NCI-H82 (cell line): ENCODE measurements at places on chromosomes 12 and 14.

- peak; percentile 94 for DNase-seq
Observed at GRCh38 chr14:56120091-56120691, 2.0 kb downstream of the PELI2 start.

DNA sequence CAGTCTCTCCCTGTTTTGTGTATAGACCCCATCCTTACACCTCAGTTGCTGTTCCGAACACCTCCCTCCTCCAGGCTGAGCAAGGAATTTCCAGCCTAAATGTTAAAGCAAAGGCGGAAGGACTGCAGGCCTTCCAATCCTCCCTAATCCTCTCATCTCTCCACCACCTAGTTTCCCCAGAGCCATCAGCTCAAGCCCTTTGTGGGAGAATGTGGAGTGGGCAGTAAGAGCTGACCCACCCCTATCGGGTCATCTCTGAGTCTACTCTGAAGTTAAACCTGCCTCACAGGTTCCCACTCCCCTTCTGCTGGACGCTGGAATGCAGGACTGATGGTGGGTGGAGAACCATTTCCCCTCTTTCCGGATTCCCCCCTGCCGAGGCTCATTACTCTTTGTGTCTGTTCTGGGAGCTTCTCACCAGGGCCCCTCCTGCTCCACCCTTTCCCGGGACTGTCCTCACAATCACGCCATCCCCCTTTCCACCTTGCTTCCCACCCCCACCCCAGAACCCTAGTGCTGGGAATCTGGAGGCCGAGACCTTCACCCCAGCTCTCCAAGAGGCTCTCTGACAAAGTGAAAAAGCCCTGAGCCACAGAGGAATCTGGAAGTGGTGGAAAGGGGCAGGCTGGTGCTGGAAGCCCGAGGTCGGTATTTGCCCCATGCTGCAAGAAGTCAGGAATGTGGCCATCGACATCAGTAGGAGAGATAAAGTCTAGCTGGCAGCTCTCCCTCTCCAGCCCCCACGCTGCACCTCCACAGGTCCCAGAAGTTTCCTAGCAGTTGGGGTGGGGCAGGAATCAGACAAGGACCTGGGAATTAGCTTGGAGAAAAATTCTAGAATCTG lies 3.3 kb upstream of the KRT18 start:
- peak; percentile 11 for DNase-seq

DNA sequence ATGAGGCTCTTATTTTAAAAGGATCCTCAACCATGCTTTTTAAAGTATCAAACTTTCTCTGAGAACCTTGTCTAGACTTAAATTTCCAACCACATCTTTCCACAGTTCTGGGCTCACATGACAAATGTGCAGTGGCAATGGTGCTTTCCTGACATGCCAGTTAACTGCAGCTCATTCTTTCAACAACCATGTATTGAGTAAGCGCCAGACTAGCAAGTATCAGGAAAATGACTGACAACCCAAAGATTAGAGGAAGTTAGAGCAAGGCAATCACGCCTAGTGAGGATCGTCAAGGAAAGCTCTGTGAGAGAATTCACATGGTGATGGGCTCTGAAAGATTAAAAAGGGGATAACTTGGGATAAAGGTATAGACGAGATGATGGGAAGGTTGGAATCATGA lies 35.8 kb downstream of the FLVCR2 start:
- no peak for DNase-seq

DNA sequence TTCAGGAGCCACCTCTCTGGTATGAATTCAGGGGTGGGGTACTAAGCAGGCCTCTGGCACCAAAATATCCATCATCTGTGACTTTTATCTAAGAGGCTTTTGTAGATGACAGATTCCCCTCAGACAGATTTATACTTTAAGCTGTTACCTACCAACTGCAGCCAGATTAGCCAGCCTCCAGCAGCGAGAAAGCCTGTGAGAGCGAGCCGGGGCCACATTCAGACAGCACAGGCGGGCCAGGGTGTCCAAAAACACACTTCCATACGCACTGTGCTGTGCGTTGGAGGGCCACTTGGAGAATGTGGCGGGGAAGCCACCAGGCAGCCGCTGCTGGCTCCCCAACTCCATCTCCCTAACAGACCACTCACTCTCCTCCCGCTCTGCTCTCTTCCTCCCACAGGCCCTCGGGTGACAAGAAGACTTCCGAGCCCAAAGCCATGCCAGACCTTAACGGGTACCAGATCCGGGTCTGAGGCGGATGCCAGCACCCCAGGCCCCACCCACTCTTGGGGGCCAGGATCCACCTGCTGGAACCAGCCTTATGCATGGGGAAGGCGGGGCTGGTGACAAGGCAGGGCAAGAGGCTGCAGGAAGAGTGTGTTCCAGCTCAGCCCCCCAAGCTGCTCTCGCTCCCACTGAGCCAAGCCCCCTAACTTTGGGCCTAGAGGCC lies 17.4 kb downstream of the VASH1 start:
- peak; percentile 75 for DNase-seq

GRCh38 chr12:70812136-70812535 lies 108.4 kb downstream of the PTPRR start:
- DNase-seq, result no peak

DNA sequence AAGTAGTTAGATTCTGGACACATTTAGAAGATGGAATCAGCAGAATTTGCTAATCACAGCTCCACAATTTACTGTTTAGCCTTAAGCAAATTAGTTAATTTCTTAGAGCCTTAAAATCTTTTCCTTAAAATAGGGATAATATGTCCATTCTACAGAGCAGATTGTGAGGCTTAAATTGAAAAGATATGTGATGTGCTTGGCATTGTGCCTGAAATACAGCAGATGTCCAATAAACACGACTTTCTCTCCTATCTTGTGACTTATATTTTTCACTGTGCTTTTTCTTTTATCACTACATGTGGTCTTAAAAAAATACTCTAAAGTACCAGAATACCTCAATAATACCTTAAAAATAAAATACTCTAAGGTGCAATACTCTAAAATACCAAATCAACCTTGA lies 30.6 kb downstream of the CCER1 start:
- DNase-seq, result no peak

- no peak for DNase-seq
Observed at GRCh38 chr14:44567997-44568396, 60.9 kb upstream of the FSCB start.

DNA sequence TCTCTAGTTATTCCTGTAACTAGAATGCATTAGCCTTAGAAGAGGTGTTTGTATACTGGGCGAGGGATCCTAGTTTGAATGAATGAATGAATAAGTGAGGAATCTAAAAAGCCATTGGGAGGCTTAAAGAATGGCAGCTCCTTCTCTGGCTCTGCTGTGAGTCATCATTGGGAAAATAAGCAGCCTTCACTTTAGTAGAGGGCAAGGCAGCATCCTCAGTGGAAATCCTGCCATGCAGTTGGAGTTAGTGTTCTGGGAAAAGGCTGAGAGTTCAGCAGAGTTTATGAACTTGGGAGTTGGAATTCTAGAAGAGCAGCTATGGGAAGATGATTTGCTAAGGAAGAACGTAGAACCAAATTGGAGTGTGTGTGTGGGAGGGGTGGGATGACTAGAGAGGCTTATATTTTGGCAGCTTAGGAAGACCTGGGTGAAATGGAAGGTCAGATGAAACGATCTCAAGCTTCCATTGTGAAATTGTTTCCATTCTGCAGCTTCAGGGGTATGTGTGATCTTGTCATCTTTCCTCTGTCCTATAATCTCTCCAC lies 120.8 kb downstream of the PTCSC3 start:
- DNase-seq, result no peak

- no peak for DNase-seq
Observed at GRCh38 chr14:87207756-87208155, 785.2 kb downstream of the GALC start.

GRCh38 chr12:103547929-103548328 lies 39.1 kb upstream of the STAB2 start:
- peak; percentile 20 for DNase-seq

DNA sequence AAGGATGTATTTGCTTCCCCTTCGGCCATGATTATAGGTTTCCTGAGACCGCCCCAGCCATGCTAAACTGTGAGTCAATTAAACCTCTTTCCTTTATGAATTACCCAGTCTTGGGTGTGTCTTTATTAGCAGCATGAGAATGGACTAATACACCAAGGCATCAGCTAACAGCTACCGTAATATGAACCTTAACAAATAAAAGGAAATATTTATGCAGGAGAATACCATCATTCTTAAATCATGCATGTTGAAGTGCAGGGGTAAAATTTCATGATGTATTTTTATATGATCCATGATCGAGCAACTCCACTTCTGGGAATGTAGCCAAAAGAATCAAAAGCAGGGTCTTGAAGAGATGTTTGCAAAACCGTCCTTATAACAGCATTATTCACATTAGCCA lies 379.0 kb downstream of the NPAS3 start:
- DNase-seq, result no peak

DNA sequence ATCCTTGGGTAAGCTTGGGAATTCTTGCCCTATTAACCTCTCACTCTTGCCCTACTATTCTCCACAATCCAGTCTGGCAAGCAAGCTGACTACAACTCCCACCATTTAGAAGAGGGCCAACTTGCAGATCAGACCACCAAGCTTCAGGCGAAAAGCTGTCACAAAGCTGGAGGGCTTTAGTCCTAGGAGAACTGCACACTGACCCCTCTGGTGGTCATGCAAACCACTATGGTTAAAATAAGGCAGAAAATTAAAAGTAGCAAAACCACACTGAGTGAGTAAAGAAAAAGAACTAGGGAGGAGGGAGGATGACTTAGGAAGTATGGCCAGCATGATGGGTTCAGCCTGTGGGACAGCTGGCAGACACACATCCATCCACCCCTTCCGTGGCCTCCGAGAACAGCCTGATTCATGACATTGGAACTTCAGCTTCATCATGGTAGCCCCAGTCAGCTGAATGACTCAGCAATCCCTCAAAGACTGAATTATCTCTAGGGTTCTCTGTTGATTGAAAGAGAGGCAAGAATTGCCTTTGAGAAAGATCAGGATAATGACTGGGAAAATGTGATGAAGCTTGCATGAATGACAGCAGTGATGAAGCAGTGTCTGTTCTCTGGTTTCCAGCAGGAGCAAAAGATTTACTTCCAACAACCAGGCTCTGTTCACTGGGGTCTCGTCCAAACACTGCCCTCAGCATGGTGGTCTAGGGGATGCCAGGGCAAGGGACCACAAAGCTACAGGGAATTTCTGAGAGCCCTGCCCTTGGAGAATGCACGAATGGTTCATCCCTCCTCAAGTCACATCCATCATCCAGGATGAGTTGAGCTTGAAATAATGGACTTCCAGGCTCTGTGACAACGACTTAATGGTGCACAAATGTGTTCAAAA lies 24.4 kb downstream of the PITPNM2 start:
- no peak for DNase-seq

GRCh38 chr14:71488703-71489191 lies 443.5 kb upstream of the RGS6 start:
- no peak for DNase-seq

- no peak for DNase-seq
Observed at GRCh38 chr12:102528111-102528510, 47.7 kb upstream of the IGF1 start.

GRCh38 chr12:52865090-52865944 lies 16.5 kb upstream of the KRT78 start:
- peak; percentile 86 for DNase-seq

- DNase-seq, result no peak
Observed at GRCh38 chr12:44367916-44368315, 508.2 kb downstream of the NELL2 start.

GRCh38 chr12:66191547-66192126 lies 2.6 kb downstream of the IRAK3 start:
- no peak for DNase-seq

DNA sequence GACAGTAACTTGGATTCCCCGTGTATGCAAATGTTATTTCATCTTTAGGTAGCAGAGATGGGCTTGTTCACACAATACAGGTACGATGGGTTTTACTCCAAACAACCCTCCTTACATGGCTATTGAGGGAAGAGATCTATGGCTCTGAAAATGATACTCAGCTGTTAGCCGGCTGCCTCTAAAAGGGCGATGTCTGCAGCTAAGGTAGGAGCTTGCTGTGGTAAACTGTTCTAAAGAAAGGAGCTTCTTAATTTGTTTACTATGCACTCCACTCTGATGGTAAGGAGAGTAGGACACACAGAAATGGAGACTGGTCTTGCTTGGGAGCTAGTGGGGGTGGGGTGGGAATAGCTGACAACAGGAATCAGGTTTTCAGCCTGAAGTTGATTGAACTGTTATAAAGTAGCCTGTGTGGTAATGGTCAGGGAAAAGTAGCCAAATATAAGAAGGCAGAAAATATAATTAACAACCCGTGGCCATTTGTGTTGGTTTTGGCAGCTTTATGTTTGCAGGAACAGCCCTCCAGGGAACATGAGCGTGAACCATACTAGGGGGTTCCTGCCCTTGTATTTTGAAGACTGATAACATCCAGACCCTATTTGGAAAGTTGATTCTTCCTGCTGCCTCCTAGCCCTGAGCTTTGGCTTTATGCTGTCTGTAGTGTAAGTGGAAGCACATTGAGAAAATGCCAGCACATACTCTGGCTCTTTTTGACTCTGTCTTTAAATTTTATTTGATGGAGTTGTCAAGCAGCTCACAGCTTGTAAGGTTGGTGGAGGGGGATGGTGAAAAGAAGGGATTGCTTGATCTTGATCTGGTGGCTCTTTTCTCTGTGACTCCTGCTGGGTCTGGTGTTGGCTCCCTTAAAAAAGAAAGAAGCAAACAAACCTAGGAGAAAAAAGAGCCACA lies 929.8 kb downstream of the DIO2 start:
- DNase-seq, result no peak

DNA sequence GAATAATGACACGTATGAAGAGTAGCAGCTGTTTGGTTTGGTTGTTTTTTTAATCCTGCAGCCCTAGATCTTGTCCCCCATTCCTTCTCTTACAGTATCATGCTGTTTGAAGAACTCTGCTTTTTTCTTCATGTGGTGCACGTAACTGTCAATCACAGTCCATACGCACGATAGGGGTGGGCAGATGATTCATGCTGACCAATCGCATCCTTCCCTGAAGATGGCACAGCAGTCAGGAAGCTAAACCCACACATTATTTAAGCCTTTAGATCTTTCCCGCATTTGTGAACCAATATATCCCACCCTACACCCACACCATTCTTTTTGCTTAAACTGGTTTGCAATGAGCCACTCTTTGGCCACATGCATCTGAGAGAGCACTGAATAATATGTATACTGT lies 158.9 kb upstream of the PLEKHA5 start:
- DNase-seq, result no peak

DNA sequence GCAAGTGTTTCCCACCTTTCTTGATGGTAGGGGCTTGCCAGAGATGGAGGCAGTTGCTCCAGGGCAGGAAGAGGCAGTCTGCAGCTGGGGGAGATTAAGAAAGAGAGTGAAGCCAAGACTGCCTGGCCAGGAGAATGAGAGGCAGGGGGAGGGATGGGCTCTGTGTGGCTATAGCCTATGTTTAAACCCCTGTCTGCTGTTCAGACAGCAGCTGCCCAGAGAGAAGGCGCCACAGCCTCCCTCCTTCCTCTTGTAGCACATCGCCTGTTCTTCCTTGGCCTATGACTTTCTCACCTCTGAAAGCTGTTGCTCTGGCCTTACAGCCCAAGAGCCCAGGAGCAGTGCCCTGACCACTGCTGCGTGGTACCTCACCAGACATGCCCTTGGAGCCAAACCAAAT lies 61.7 kb downstream of the EMP1 start:
- peak; percentile 93 for DNase-seq

DNA sequence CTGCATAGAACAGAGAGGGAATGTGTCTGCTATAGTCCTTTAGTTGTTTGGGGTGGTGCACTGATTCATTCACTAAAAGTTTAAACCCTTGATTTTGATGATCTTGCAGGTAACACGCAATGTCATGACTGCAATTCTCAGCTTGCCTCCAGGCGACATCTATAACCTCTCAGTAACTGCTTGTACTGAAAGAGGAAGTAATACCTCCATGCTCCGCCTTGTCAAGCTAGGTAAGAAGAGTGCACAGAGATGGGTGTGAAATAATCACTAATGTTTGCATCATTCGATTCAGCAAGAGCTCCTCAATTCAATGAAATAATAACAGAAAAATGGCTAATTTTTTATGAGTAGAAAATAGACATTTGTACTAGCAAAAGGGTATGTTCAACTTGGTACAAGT lies 203.7 kb downstream of the PTPRO start:
- no peak for DNase-seq
